Testis (tissue), 5 donors: ENCODE measurements at places on chromosomes 6 and 20. TPM values are rescaled to one million over a fixed set of nuclear protein-coding genes. Genes with fewer than 3 reads are reported as not detected.

The ECI2 gene
- polyA plus RNA-seq = 57.2 TPM

The DNAAF9 gene
- polyA plus RNA-seq = 22.1 TPM

The OVOL2 gene
- polyA plus RNA-seq = 22.7 TPM

The TUBB2A gene
- polyA plus RNA-seq = 23.7 TPM

The RREB1 gene
- 30.0 TPM for polyA plus RNA-seq
